ENCODE measurements at places on chromosomes 6 and 20.

DNA sequence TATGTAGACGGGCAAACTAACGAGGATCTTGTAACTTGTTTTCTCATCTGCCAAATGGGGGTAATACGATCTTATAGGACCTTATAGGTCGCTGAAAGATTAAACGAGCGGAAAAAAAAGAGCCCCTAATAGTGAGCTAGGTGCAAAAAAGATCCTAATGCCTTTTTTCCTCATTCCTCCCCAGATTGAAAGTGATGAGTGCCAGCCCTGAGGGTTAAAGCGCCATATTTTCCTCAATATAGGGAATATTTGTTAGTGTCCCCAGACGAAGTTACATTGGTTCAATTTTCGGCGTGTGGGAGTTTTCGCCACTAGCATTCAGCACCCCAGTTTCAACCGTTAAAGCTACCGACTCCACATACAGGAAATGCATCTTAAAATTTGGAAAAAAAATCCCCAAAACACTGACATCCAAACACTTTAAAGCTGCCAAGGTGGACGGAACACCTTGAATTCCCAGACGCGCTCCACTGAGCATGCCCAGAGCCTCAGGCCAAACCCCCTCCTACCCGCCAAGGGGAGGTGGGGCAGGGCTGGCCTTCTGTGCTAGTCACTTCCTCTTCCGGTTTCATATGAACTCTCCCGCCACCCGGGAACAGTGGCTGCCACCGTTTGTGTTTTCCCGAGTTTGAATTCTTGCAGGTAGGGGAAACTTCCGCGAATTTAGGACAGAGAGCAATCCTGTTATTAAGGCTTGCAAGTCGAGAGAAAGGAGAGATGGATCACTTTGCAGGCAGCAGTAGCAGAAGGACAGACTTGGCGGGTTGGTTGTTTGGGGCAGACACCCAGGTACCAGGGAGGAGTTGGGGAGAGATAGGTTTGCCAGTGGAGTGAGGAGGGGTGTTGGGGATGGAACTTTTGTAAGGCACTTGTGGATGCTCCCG, at the start of gene PRIM2:
Gene PRIM2 (plus strand): TSS at position 571 of the 884 bp plus-strand sequence. CDS start 816 bp downstream, outside the sequence.
- peak; percentile 70 for DNase-seq

DNA sequence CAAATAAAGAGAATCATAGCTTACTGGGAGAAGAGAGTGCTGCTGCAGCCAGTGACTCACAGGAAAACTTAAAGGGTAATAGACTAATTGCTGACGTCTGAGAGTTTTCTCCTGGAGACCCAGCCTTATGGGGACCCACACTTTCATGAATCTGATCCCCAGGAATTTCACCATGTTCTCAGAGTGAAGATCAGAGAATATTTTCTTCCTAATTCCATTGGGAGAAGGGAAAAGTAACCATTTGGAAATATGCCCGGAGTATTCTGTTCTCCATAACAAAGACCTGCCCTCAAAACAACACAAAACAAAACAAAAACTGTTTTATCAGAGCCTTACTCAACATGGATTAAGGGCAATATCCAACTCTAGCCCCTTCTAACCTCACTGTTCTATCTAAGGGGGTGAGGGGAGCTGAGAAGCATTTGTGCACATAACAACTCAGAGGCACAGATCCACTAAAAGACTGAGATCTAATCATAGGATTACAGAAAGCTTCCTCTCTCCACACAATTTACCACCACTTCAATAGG, 168.2 kb upstream of the SSTR4 start:
- no peak for DNase-seq

DNA sequence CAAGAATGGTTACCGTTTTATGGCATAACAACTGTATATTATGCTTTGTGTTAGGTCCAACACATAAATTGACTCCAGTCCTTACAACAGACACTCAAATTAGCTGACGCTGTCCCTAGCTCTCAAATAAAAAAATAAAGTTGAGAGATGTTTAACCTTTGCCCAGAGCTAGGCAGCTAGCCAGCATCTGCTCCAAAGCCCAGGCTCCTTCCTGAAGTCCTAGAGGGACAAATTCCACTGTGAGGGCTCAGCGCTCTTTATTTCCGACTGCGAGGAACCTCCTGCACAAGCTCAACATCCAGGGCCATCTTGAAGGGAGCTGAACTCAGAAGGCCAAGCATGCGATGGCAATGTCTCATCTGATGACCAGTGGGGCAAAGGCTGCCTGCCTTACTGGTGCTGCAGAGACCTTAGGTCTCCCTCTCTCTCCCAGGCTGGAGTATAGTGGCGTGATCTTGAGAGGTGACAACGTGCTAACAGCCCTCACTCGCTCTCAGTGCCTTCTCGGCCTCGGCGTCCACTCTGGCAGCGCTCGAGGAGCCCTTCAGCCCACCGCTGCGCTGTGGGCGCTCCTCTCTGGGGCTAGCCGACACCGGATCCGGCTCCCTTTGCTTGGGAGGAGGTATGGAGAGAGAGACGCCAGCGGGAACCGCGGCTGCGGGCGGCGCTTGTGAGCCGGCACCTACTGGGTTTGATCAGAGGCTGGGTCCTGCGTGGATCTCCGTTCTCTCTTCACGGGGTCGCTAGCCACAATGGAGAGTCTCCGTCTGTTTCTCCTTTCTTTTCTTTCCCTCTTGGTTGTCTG, 24.7 kb upstream of the GFOD1 start:
- DNase-seq = no peak

DNA sequence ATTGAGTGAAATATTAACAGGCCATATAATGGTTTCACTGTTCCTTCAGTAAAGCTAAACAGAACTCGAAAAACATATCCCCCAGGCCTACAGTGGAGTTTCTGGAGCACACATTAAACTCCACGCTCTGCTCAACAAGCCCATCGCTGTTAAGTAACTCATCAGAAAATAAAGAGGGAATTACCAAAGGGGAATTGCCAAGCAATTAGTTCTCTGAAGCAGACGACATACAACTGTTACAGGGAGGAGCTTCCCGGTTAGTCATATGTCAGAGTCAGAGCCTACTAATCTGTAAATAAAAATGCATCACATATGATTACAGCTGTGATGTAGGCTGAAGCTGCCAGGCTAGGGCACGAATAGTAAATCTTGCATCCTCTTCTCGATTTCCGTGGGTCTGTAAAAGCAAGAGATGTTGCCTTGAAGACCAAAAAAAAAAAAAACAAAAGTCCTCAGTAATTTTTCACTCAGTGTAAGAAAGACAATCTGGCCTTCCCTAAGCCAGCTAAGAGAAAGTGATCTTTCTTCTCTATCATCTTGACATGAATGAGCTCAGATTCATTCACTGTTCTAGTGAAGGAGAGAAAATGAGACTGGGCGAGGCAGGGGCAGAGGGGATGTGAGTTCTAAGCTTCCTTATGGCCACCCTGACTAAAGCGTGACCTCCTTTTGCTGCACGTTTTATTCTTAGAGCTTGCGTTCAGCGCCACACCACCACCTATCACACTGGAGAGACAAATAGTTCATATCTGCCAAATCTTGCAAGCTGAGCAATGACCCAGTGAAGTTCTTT, 13.8 kb downstream of the ATXN1 start:
- DNase-seq = no peak

- no peak for DNase-seq
Measured at GRCh38 chr20:59575653-59576052, 28.7 kb upstream of the PHACTR3 start.

- no peak for DNase-seq
Measured at GRCh38 chr6:157611406-157611805, 211.6 kb upstream of the SNX9 start.

- DNase-seq = no peak
Measured at GRCh38 chr20:35700625-35701148, 1.5 kb downstream of the ROMO1 start.

DNA sequence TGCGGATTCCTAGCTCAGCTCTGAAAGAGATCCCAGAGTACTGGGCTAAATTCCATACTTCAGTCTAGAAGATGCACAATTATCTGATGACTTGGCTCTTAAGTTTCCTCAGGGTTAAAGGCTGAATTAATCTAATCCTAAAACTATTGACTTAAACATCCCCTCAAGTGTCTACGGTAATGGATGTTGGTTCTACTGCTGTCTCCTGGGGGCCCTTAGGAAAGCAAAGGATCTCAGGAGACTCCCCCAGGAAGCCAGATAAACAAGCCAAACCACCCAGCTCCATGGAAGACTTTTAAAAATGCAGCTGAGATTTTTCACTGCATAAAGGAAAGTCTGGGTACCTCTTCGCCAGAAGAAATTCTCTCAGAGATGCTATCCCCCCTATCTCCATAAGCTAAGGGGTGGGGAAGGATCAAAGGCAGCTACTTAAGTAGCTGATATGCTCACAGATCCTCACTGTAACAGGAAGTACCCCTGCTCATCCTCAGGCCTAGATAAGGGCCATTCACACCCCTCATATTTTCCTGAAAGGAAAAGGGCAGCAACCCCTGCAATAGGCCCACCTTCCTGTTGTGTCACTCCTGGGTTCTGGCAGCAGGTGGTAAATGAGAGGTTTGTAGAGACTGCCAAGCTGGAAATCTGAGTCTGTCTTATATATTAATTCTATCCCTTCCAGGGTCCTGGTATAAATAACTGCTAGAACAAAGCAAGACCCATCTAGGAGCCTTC, 9.3 kb downstream of the NDRG3 start:
- DNase-seq = no peak

DNA sequence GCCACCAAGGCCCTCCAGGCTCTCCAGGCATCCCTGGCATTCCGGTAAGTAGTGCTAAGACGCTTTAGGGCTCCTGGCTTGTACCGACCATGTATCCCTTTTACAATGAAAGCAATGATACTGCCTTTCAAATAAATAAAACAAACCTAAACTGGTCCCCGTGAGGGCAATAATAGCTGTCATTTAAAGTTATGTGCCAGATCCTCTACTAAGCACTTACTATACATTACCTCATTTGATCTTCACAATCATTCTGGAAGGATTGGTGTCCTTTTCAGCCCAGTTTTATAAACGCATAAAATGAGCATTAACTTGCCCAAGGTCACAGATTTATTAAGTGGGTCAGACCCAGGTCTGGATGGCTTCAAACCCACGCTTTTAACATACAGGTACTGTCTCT, 114.7 kb downstream of the COL9A1 start:
- no peak for DNase-seq

DNA sequence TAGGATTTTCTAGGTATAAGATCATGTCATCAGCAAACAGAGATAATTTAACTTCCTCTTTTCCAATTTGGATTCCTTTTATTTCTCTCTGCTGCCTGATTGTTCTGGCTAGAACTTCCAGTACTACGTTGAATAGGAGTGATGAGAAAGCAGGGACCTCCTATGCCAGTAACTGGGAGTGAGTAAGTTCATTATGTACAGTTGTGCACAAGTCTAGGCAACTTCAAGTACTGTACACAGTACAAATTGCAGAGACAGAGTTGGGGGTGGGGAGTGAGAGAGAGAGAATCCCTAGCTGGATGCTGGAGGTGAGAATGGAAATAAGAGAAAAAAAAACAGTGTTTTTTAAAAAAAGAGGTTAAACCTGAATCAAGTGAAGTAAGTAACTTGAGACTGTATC, 210.2 kb downstream of the MMUT start:
- DNase-seq = no peak

DNA sequence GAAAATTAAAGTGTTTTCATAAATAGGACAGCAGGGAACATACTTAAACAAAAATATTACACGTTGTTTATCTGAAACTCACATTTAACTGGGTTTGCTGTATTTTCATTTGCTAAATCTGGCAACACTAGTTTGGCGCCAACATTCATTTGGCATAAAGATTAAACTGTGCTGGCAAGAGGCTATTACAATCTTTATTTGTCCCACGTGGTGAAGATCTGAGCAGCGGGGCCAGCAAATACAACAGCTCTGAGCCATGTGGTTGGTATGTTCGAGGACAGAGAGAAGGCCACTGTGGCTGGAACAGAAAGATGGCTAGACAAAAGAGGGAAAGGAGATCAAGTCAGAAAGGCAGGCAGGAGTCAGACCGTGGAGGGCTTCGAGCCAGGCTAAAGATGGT, 234.2 kb downstream of the ZNF217 start:
- no peak for DNase-seq

DNA sequence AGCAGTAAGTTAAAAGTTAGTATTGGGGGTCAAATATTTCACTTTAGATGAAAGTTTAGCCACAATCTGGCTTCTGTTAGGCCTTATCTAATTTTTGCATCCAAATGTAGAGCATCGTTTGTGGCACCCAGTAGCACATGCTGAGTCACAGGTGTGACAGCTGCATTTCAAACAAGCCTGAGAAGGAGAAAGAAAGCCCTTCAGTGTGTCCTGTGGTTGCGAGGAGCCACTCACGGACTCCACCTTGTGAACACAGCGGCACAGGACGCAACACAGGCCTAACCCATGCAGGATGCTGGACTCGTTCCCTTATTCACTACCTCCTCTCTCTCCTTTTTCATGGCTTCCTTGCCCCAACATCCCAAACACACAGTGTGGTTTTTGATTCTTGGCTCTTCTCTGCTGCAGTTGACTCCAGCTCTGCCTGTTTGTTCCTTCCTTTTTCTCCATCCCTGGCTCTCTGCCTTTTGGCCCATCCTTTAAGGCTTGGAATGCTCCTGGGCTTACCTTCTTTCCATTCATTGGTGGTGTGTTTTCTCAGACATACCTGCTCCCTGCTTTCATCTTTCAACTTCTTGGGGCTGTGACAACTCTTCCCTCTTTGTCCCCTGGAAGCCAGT, 124.2 kb downstream of the SLC16A10 start:
- DNase-seq = no peak

DNA sequence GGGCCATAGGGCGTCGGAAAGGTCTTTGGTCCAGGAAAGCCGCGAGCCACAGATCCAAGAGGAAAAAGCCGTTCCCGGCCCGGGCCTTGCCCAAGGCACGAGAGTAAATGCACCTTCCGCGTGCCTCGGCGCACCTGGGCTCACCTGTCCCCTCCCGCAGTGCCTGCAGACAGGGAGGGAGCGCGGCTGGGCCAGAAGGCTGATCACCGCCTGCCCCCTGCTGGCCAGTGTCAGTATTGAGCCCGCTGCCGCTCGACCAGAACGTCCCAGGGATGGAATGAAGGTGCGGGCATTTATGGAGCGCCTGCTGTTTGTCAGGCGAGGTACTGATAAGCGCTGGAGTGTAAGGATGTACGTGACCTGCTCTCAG, 679 bp upstream of the LPIN3 start:
- DNase-seq = peak; percentile 83

GRCh38 chr20:25205277-25206062, 10.0 kb downstream of the ENTPD6 start:
- DNase-seq = no peak

- no peak for DNase-seq
Measured at GRCh38 chr6:108210556-108210955, 44.7 kb downstream of the NR2E1 start.

DNA sequence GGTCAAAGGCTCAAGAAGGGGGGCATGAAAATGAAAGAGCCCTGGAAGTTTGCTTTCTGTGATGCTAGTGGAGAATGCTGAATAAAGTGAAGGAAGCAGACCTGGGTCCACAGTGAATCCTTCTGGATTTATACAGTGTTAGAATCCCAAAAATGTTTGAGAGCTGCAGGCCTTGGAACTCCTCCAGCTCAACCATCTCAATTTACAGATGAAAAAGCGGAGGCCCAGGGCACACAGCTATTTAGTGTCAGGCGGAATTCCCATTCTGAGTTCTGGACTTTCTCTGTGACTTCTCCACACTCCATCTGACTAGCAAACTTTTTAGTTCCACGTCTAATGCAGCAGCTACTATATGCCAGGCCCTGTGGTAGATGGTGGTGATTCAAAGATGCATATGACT, 1.5 kb upstream of the PRSS35 start:
- DNase-seq = no peak

Measured in activated CD4-positive, alpha-beta T cell treated with anti-CD3 and anti-CD28 coated beads, Interleukin-2, amount 50 U/mL, for 4 hours (primary cell).